Thoracic aorta (tissue), 2 donors: ENCODE measurements at places on chromosomes 7 and 10. TPM values are rescaled to one million over a fixed set of nuclear protein-coding genes. Genes with fewer than 3 reads are reported as not detected.

- DNase-seq = no peak
Measured at GRCh38 chr7:10577866-10578374, 395.8 kb upstream of the PHF14 start.

GRCh38 chr7:154656618-154657017 lies 346.3 kb downstream of the PAXIP1 start:
- no peak for DNase-seq

Gene MICU1
- total RNA-seq = 37.4 TPM

Gene BICC1
- total RNA-seq = 28.1 TPM

Gene PRLHR
- not detected for total RNA-seq

- no peak for DNase-seq
Measured at GRCh38 chr7:157979636-157980340, 607.8 kb downstream of the PTPRN2 start.

Gene STEAP1B
- total RNA-seq = not detected

Gene SPDYE11
- total RNA-seq = not detected

Gene ZNF775
- total RNA-seq = 11.5 TPM

- DNase-seq = no peak
Measured at GRCh38 chr7:117137868-117138267, 184.6 kb downstream of the ST7 start.

DNA sequence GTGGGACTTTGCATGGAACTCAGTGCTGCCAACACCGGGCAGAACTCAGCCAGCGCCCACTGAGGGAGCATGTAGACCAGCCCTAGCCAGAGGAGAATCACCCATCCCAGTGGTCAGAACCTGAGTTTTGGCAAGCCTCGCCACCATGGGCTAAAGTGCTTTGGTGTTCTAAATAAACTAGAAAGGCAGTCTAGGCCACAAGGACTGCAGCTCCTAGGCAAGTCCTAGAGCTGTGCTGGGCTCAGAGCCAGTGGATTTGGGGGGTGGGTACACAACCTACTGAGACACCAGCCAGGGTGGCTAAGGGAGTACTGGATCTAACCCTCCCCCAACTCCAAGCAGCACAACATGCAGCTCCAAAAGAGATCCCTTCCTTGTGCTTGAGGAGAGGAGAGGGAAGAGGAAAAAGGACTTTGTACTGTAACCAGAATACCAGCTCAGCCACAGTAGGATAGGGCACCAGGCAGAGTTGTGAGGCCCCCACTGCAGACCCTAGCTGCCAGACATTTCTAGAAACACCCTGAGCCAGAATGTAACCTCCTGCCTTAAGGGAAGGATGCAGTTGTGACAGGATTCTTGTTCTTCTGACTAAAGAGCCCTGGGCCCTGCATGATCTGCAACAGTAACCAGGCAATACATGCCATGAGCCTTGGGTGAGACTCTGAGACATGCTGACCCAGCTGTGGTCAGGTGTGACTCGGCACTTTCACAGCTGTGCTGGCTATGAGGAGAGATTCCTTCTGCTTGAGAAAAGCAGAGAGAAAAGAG lies 24.4 kb downstream of the GSDME start:
- DNase-seq = no peak

Gene TMEM72
- not detected for total RNA-seq

Gene LEP
- total RNA-seq = not detected

GRCh38 chr10:30057894-30058556 lies 1.4 kb downstream of the JCAD start:
- no peak for DNase-seq

GRCh38 chr7:153110606-153111005 lies 351.1 kb downstream of the ACTR3B start:
- no peak for DNase-seq

Gene STN1
- 30.6 TPM for total RNA-seq

Gene ZNF467
- total RNA-seq = 7.4 TPM

DNA sequence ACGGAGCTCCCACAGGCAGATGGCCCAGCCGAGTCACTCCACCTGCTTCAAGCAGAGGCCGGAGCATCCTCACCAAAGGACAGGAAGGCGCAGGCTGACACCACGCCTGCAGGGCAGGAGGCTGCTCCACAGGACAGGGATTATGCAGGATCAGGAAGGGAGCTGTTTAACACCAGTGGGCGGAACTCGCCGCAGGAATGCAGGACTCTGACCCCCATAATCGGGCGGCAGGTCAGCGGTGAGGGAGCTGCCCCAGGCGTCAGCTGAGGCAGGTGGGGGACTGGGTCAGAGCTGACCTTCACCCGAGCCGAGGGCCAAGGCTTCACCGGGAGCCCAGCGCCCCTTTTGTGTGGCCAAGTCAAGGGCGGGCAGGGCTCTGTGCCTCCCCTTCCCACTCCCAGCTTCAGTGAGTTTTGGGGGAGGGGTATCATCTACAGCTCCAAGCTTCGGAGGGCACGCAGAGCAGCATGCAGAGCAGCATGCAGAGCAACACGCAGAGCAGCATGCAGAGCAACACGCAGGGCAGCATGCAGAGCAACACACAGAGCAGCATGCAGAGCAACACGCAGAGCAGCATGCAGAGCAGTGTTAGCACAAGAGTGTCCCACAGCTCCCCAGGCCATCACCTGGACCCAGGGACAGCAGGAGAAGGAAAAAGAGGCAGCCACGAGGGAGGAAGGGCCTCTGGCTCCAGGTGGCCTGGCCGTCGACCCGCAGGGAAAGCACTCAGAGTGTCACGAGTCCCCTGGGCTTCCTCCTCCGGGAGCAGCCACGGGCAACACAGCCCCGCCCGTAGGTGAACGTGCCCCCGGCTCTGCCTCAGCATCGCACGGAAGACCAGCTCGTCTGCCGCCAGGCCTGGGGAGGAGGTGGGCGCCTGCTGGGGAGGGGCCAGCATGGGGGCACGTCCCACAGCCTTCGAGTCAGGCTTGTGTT lies 151.7 kb upstream of the PPP2R2D start:
- no peak for DNase-seq

DNA sequence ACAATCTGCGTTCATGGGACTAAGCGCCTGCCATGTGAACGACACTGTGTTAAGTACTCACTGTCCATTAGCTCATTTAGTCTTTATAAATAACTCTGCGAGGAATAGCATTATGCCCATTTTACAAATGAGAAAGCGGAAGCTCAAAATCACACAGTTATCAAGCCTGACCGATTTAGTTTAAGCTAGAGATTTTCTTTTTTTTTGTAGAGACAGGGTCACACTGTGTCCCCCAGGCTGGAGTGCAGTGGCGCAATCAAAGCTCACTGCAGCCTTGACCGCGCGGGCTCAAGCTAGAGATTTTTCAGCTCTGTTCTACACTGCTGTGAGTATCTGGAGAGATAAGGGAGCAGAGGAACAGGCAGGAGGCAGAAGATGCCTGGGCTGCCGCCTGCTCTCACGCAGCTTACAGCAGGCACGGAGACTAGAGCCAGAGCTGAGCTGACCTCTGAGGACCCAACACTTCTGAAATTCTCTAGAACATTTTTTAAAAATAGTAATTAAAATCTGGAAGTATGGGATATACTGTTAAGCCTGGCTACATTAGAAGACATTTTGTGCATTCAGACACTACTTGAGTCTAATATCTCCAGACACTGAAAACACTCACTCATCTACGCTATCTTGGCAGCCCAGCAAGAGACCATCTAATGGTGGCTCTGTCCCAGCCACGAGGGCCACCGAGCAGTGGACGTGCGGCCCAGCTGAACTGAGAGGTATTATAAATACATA lies 38.7 kb downstream of the GNA12 start:
- DNase-seq = no peak
